ENCODE measurements at places on chromosomes 6 and 20. TPM values are rescaled to one million over a fixed set of nuclear protein-coding genes. Genes with fewer than 3 reads are reported as not detected.

DNA sequence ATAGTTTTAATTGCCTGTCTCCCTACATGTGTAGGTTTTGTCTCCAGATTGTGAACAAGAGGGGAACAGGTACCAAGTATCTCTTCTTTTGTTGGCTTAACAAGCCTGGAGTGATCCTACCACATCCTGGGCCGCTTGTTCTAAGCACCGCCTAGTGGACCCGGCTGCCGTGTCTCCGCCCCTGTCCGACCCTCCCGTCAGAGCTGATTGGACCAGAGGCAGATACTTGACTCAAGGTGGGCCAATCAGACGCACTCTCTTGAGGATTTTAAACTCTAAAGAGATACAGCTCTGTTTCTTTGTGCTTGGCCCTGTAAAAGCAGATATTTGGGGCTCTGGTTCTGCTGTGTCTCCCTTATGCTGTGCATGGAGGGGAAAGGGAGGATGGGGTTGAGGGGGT, 68.2 kb downstream of the PRDM1 start:
- DNase-seq: no peak

GRCh38 chr6:34695729-34696188, 808 bp downstream of the ILRUN start:
- DNase-seq: no peak

DNA sequence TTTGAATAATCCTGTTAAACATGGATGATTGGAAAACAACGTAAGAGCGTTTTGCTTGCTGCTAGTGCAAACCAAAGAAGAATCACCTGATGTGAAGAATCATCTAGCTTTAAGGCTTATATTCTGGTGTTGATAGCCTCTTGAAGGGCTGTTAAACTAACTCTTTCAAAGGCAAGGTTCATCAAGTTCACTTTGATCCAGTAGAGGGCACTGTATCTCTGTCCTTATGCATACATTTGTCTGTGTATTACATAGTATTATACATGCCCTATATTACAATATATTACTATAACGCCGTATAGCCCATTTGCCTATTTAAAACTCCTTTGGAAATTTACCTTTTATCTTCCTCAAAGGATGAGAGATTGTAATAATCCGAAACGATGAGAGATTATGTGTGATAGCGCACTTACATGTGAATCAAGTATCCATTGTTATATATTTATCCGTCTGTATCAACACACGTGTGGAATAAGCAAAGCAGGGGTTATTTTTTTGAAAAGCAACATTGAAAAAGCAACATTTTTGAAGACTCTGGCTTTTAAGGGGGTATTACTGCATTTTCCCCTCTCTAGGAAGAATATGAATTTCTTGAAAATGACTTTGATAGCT, 50.8 kb upstream of the NRN1 start:
- DNase-seq: no peak

GRCh38 chr6:77440206-77440976, 22.9 kb downstream of the HTR1B start:
- no peak for DNase-seq

GRCh38 chr6:168190014-168190405, 111.0 kb upstream of the FRMD1 start:
- DNase-seq: no peak

DNA sequence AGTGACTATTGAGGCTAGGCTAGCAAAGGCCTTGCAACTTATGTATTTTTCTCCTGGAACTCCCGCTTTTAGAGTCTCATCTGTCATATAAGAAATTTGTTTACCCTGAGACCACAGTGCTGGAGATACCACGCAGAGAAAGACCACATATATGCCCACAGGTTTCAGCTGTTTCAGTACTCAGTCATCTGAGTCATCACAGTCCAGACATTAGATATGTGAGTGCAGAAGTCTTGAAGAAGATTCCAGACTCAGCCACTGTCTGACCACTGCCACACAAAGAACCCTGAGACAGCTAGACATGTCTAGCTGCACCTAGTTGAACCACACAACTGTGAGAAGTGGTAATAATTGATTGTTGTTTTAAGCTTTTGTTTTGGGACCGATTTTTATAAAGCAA, 648.3 kb downstream of the EPM2A start:
- DNase-seq: no peak

DNA sequence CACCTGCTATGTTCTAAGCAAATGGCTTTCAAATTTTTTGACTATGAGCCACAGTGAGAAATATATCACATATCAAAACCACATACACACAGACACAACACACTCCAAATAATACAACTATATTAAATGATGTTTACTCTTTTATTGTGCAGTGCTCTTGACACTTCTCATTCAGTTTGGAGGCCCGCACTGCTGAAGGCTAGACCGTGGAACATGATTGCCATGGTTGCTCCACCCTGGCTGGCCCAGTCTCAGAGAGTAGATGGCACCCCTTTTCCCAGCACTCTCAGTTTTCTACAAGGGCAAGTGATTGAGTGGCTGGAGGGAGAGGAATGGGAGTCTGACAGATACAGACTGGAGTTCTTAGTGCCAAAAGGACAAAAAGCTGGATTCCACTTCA, 86.9 kb downstream of the SH3BGRL2 start:
- DNase-seq: no peak

GRCh38 chr20:40990542-40991120, 38.0 kb upstream of the TOP1 start:
- DNase-seq: peak; percentile 92

The LAMA2 gene
- polyA plus RNA-seq: 2.2 TPM

The PTPRK gene
- 9.2 TPM for polyA plus RNA-seq

The GCNT2 gene
- polyA plus RNA-seq: 10.5 TPM

Data from kidney (tissue), 22 donors.